Lower leg skin (tissue), 4 donors: ENCODE measurements at places on chromosomes 4 and X. TPM values are rescaled to one million over a fixed set of nuclear protein-coding genes. Genes with fewer than 3 reads are reported as not detected.

Gene RIPPLY1
- not detected for total RNA-seq

Gene UGT2B15
- not detected for total RNA-seq

Gene FGA
- total RNA-seq = not detected

Gene SPANXA1
- not detected for total RNA-seq

Gene MRFAP1L1
- total RNA-seq = 73.8 TPM

Gene KCNIP4
- total RNA-seq = not detected

DNA sequence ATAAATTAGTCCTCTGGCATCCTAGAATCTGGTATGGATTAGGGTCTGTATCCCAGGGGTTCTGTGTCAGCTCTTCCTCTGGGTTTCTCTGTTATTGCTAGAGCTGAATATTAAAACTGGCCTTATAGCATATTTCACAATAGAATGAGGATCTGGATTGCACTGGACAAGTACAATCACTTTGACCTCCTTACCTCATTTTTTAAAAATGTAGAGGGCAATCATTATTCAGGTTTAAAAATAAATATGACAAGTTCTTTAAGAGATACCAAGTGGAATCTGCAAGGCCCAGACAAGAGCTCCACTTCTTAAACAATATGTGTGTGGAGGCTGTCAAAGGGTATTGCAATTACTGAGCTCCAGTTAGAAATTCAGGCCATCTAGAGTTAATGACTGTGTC is 1.4 kb downstream of the PALLD start:
- no peak for DNase-seq

DNA sequence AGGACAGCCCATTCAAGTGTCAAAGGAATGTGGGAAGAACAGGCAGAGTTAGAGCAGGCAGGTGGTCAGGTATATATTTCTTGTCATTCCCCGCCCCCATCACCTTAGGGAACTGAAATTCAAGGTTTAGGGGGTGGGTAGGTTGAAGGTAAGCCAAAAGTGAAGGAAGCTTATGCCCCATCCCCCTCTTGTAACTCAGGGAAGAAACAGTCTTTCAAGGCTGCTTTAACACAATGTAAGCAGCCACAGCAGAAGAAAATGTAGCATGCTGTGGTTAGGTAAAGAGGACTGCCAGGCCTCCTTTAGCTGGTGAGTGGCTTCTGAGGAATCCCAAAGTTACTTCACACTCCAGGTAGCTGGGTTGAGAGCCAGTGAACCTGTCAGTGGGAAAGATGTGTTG is 122.3 kb downstream of the RS1 start:
- no peak for DNase-seq

- DNase-seq = no peak
Observed at GRCh38 chr4:18593297-18594002, 571.9 kb upstream of the LCORL start.

GRCh38 chrX:69031971-69032391 is 133.3 kb downstream of the PJA1 start:
- DNase-seq = no peak

DNA sequence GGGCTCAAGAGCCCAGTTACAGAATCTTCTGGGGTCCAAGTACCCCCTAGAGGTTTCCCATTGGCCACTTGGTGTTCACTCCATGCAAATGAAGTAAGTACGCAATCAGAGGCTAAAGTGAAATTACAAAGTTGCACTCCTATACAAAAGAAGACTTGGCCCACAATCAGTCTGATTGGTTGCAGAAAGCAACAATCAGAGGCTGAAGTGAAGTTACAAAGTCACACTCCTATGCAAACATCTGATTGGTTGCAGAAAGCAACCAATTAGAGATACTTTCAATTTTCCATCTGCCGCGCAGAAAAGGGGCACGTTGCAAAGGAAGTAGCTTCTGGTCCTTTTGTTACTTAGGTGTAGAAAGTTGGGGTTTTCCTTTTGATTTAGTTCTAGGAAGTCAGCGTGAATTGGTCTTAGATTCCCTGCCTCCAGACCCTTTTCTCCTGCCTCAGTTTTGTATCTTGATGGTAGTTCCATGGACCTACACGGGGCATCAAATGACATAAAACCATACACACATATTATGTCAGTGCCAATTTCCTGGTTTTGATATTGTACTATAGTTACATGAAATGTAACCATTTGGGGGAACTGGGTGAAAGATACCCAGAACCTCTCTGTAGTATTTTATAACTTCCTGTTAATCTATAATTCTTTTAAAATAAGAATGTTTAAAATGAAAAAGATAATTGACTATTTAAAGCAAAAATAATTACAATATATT is 12.4 kb upstream of the PIN4 start:
- no peak for DNase-seq

DNA sequence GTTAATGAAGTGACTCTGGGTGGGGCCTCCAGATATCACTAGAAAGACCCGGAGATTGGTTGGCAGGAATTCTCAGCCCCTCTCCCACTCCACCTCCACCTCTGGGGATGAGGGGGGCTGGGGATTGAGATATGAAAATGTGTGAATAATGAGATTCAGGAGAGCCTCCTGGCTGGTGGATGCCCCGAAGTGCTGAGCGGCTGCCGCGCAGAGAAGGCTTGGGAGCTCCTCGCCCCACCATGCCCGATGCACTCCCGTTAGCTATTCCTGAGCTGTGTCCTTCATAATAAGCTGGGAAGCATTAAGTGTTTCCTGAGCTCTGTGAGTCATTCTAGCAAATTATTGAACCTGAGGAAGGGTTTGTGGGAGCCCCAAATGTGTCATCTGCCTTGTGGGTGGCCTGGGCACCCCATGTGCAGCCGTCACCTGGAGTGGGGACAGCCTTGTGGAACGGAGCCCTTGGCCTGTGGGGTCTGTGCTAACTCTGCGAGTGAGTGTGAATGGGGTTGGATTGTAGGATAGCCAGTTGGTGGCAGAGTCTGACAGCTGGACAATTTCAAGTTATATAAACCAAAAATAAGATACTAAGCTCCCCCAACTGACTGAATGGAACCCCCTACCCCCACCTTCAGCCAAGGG is 4.4 kb upstream of the MAEA start:
- no peak for DNase-seq

DNA sequence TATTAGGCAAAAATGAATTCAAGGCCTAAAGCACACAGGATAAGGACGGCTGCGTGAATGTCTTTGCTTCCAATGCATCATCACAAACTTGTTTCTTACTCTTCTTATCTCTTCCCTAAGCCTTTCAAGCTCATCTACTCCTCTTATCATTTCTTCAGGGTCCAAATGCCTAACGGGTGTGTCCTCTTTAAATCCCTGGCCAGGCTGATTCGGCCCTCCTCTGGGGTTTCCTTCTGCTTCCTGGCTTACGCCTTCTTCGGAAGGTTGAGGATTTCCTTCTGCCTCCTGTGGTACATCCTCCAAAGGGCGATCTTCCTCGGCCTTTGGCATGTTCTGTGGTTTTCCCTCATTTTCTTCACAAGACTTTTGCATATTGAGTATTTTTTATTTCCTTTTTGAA is 1.3 kb downstream of the TCEAL8 start:
- DNase-seq = no peak

DNA sequence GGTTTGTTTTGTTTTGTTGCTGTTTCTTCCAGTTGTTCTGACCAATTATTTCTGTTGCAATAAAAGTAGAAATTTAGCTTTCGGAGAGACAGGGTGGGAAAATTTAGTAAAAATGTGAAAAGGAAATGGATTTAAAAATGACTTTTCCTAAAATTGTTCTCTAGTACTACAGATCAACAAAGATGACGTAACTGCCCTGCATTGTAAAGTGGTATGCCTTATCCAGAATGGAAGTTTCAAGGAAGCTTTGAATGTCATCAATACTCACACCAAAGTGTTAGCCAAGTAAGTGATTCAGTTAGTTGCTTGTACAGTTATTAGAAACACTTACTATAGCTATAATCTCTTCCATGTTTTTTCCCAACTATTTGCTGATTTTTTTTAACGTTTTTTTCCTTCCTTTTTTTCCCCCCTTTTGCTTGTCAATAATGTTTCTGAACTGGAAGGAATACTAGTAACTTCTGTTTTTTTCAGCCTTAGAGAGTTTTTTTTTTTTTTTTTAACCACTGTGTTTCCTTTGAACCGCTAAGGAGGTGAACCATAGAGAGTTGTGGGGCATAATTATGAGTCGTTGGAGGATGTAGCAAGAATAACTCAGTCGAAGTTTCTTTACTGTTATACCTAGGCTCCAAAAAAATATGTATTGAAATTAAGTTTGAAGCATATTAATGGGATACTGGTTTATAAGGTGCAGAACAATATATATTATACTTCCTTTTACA is 2.2 kb downstream of the SRP72 start:
- no peak for DNase-seq

DNA sequence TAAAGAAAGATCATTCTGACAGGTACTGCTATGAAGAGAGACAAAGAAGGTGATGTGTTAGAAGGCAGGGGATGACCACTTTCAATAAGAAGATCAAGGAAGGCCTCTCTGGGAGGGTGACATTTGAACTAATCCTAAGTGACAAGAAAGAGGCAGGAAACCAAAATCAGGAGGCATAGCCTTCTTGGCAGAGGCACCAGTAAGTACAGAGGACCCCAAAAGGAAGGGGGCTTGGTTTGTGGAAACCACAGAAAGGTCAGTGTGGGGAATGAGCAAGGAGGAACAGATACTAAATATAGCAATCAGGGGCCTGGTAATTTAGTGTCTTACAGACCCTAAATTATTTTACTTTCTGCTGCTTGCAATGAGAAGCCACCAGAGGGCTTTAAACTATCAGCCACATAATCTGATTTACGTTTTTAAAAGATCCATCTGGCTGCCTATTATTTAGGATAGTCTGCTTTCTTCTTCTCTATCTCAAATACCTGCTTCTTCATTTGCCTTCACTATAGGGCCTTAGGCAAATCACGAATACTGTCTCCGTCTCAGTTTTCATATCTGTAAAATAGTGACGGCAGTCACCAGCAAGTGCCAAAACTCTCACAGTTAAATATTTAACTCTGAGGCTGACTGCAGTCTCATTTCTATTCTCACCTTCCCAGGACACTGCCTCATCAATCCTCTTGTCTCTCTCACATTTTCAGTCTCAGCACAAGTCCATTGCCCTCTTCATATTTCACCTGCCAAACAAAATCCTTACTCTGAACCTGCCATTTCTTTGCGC is 16.7 kb downstream of the NR3C2 start:
- no peak for DNase-seq

DNA sequence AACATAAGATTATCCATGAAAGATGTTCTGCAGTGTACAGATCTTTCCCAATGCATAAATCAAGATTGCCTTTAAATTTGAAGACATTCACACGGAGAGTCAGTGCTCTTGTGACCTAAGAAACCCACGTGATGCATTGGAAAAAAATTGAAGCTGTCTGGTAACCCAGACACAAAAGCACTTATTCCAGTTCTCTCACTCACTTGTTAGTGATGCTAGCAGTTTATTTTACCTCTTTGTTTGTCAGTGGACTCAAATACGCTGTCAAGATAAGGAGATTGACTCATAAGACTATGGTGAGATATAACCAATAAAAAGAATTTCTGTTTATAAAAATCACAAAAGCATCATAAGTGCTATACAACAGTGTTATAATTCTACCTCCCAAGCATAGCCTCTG is 245.8 kb upstream of the SMIM31 start:
- no peak for DNase-seq

- no peak for DNase-seq
Observed at GRCh38 chr4:133641191-133641590, 492.1 kb downstream of the PCDH10 start.

- DNase-seq = peak; percentile 64
Observed at GRCh38 chr4:138680989-138681604, 334.5 kb upstream of the NOCT start.

DNA sequence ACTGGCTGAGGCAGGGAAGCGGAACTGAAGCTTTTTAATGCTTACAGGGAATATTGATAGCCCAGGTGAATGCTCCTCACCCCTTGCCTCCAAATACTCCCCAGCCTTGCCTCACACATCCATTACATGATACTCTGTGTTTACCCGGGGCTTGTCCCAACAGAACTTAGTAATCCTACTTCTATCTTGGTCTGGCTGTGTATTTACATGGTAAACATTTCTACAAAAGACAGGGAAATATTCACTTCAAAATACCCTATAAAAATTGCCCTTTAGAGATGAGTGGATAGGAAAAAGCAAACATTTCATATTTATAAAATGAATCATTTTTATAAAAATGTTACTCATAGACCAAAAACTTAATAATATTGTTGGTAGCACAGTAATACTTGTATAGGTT is 120.1 kb downstream of the NHS start:
- DNase-seq = no peak

- no peak for DNase-seq
Observed at GRCh38 chr4:171067422-171067821, 745.8 kb upstream of the GALNTL6 start.

GRCh38 chr4:140255467-140255866 is 101.5 kb upstream of the MAML3 start:
- no peak for DNase-seq

DNA sequence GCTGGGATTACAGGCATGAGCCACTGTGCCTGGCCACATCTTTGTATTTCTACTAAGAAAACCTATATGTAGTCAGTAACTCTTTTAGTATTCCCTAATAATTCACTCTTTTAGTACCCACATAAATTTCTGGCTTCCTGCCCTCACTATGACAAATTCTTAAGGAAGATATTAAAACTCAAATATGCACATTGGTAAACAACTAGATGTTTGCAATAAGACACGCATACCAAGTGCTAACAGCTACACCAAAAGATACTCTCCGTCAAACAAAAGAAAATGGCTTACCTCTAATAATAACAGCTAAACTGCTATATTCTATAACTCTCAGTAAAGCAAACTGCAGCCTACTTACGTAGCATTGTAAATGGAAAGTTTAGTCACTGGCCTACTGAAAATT is 6.3 kb downstream of the UBA6 start:
- no peak for DNase-seq

DNA sequence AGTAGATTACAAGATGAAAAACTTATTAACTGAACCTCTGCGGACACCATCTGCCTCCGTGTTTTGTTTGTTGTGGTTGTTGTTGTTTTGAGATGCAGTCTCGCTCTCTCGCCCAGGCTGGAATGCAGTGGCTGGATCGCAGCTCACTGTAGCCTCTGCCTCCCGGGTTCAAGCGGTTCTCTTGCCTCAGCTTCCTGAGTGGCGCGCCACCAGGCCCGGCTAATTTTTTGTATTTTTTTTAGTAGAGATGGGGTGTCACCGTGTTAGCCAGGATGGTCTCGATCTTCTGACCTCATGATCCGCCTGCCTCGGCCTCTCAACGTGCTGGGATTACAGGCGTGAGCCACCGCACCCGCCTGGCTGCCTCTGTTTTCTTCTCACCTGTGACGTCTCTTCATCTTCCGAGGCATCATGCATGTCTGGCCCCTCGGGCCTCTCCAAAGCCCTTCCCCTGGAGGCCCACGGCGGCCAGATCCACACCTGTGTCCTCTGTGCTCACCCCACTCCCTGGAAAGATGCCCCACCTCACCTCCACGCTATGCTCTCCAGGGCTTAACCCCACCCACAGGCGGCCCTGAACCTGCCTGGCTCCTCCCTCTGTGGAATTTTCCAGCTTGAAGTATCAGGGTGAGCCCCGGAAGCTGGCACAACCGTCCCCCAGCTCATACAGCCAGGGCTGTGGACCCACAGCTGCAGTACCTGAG is 77.0 kb upstream of the MXD4 start:
- no peak for DNase-seq
